ENCODE measurements at places on chromosomes 16 and 17. TPM values are rescaled to one million over a fixed set of nuclear protein-coding genes. Genes with fewer than 3 reads are reported as not detected.

GRCh38 chr16:30588651-30589050, 3.2 kb upstream of the ZNF785 start:
- no peak for DNase-seq

Gene NECAB2
- total RNA-seq = 8.5 TPM

DNA sequence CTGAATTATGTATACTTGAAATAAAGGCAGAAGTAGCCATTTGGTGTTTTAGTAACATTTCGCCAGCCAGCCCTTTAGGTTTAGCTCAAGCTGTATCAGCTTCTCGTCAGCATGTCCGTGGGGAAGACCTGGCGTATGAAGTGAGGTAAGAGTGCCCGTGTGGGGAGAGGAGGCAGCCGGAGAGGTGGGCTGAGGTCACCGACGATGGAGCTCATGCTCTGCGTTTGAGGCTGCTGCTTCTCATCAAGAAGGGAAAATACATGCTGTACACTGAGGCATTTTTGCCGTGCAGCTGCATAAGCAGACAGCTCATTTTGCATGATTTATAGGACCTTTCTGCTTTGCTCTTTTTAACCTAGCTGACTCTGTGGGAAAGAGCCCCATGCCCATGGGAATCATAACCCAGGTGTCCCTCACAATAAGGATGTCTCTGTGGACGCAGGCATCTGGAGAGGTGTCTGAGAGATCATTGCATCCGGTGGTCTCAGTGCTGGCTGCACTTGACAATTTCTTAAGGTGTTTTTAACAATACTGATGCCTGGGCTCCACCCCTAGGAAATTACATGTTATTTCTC, 179.1 kb downstream of the ABCC12 start:
- no peak for DNase-seq

DNA sequence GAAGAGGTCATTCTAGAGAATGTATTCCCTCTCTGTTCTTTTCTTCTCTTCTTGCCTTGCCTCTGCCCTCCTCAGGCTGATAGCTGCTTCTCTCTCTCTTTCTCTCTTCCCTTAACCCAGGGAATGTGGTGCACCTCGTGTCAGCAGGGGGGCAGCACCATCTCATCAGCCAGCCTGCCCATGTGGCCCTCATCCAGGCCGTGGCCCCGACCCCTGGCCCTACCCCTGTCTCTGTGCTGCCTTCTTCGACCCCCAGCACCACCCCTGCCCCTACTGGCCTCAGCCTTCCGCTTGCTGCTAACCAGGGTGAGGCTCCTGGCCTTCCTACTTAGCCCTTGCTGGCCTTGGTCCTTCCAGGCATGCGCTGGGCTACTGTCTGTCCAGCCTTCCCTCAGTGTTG, 23.5 kb downstream of the SRCAP start:
- DNase-seq = no peak

- no peak for DNase-seq
Observed at GRCh38 chr16:12547608-12547922, 256.1 kb downstream of the CPPED1 start.

DNA sequence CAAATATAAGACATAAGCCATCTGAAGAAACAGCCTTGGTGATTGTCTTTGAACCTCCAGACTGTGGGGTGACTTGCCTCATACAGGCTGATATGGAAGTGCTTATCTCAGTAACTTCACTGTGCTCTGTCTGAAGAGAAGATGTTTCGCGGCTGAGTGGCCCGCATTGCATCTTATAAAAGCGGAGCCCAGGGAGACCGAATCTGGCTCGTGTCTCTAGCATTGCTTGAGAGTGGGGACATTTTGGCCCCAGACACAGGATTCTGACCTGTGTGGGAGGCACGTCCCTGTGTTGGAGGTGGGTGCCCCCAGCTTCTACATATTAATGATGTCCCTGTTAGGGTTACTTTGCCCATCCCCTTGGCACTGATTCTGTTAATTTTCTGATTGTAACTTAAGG, 66.4 kb downstream of the METRNL start:
- no peak for DNase-seq

Gene SCNN1B
- total RNA-seq = not detected

DNA sequence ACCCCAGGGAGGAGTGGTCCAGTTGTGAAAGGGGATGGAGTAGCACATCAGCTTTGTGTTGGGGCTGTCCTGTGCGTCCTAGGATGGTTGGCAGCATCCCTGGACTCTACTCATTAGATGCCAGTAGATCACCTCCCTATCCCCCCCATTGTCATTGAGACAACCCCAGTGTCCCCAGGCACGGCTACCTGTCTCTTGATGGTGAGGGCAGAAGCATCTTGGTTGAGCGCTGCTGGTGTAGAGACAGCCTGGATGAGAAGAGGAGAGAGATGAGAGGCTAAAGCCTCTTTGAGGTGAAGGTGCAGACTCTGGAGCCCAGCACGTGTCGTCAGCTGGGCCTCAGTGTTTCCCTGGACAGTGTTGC, 55.4 kb downstream of the TNFRSF13B start:
- DNase-seq = no peak

Gene TMEM235
- not detected for total RNA-seq

Gene AATK
- total RNA-seq = 0.41 TPM

DNA sequence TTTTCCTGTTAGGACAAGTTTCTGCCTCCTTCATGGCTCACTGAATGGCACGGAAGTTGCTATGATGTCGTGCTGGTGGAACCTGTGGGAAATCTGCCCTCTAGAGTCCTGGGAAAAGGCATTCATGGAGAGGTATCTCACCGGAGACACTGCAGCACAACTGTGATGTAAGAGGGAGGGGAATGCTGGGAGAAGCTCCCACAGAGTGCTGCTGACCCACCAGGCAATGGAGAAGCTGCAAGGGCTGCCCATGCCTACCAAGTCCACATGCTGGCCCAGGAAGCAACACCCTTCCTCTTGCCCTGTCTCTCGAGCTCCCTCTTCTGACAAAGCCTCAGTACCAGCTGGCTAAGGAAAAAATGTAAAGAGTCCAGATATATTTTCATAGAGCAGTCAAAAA, 45.2 kb upstream of the SLC5A11 start:
- peak; percentile 13 for DNase-seq

Gene PAFAH1B1
- 77.4 TPM for total RNA-seq

Gene CORO6
- total RNA-seq = 12.2 TPM

GRCh38 chr17:50866950-50867362, 802 bp upstream of the TOB1 start:
- no peak for DNase-seq

DNA sequence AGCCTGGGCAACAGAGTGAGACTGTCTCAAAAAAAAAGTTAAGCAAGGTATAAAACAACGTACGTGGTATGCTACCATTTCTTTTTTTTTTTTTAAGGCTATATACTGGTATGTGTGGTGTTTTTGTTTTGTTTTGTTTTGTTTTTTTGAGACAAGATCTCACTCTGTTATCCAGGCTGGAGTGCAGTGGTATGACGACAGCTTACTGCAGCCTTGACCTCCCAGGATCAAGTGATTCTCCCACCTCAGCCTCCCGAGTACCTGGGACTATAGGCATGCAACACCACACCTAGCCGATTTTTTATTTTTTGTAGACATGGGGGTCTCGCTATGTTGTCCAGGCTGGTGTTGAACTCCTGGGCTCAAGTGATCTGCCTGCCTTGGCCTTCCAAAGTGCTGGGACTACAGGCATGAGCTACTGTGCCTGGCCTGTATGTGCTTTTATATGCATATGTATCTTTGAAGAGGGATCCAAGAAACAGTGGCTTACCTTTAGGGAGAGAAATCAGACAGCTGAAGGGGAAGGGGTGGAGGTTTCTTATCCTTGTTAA, 6.5 kb downstream of the CENPV start:
- no peak for DNase-seq

DNA sequence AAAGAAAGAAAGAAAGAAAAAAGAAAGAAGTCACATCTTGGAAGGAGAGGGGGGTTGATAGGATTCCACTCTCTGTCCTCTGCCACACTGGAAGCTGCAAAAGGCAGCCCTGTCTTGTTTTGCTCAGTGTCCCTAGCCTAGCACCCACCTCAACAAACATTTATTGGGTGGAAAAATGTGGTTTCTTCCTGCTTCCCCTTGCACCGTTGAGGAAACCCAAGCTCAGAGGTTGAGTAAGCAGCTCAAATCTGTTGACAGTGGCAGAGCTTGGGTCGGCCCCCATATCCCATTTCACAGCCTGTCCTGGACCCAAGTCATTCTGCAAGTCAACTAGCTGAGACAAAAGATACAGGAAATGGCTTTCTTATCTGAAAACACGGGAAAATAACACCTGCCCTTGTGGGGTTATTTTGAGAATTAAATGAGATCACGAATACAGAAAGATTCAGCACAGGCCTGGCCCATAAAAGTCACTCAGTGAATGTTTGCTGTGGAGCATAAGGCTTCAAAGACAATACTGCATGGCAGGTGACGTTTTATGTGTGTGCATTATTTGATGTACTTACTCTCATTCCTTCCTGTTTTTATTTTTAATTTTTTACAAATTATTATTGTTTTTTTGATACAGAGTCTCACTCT, 63.6 kb downstream of the SCNN1B start:
- DNase-seq = no peak

GRCh38 chr16:81693041-81693743, 85.9 kb upstream of the PLCG2 start:
- no peak for DNase-seq

DNA sequence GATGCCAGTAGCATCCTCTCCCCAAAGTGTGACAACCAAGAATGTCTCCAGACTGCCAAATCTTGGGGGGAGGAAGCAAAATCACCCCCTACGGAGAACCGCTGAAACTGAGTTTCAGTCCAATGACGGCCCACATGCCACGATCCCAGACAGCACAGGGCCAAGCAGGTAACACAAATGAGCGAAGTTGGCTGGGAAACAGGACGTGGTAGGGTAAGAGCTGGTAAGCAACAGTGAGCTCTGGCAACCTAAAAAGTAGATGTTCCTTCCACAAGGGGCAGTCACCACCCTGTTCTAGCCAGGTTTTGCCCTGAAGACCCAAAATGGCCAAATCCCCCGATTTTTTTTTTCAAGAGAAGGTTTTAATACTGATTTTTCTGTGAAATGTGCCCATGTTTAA, 25.4 kb downstream of the ZFHX3 start:
- no peak for DNase-seq

Gene COQ7
- total RNA-seq = 39.0 TPM

Gene CBX1
- total RNA-seq = 164 TPM

Gene KRT15
- 29.8 TPM for total RNA-seq

DNA sequence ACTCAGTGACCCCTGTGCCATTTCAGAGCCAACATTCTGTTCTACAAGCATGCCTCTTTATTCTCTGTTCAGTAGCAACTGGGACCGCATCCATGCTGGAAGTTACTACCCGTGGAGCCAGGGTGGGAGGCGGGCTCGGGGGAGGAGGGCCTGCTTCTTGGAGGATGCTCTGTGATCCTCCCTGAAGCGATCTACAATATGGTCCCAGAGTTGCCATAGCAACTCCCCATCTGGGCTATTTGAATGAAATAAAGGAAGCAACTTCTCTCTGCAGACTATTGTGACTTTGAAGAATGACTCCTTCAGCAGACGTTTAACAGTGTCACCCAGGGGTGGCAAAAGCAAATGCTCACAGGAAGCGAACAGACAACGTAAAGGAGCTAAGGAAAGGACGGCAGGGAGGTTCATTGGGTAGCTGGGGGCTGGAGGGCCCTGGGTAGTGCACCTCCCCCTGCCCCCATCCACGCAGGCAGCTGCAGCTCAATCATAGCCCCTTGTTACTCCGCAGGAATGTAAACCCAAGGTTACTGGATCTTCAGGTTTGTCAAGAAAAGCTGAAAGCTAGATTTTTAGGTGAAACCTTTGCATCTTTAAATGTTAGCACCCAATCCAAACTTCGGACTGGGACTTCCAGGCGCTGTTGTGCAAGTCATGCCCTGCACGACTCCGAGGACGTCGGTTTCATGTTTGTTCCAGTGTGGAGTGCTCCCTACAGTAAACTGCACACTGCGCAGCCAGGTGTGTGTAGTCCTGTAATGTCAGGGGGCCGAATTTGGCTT, 51.1 kb upstream of the MEAK7 start:
- no peak for DNase-seq

DNA sequence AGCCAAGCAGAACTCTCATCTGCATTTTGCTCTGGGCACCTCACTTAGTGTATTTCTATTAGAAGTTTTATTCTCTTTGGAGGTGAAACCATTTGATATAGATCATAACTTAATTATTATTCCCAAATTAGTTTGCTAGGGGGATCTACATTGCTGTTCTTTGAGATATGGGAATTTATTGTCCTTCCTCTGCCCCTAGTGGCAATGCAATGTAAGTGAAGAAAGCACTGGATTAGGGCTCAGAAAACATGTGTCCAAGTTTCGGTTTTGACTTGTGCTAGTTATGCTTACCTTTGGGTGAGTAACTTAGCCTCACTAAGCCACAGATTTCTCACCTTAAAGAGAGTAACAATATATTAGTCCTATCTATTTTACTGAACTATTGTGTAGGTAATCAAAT, 2.9 kb downstream of the KRT39 start:
- peak; percentile 41 for DNase-seq

DNA sequence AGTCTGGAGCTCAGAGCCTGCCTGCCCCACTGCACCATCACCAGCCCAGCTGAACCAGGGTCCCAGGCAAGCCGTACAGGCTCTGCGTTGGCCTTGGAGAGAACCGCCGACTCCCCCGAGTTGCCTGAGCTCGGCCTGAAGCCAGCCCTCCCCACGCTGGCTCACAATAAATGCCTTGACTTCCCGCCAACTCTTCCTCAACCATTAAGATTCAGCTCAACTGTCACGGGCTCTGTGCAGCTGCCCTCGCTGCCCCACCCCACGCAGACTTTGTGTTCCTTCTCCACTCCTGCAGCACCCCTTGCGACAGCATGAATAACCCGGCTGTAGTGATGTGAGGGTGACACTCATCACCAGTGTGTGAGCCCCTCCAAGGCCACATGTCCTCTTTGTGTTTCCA, 4.8 kb upstream of the QPRT start:
- no peak for DNase-seq

Gene MARVELD3
- total RNA-seq = not detected

Gene CEP20
- total RNA-seq = 130 TPM

DNA sequence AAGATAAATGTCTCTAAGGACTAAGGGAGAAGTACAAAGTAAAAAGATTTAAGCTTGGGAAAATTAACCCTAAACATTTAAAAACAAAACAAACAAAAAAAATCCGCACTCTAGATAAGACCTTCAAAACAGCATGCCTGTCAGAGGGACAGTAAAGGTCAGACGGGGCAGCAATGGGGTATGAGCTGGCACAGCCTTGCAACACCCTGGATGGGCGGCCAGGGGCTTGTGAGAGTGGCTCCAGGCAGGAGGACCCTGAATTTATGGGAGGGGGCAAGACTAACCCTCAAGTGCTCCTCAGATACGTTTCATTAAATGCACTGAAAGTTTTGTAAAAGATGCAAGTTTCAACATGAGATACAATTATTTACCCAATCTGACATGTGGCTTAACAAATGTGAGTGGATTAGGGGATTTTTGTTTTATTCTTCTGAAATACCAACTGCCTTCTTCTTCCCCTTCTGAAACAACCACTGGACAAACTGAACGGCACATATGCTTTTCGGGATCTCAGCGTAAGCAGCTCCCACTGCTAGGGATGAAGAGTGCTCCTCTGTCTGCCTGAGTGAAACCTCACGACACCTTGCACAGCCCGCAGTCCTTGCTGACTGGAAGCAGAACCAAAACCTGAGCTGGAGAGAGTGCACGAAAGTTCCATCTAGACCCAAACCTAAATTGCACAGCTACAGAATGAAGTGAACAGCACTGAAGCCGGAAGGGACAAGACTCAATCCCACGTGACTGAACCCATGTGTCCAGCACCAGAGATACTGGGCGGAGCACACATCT, 128.4 kb downstream of the ANKRD11 start:
- DNase-seq = peak; percentile 19

GRCh38 chr17:2695243-2695960, 16.2 kb downstream of the CLUH start:
- DNase-seq = no peak

GRCh38 chr16:1863681-1864460, 8.1 kb downstream of the MEIOB start:
- DNase-seq = peak; percentile 16

GRCh38 chr17:611202-611601, 103.4 kb downstream of the VPS53 start:
- no peak for DNase-seq
